Fibroblast of skin of right quadriceps (primary cell): ENCODE measurements at places on chromosomes 3 and 15.
A peak's percentile ranks its signal among the peaks of the same experiment; 100 is the strongest.

DNA sequence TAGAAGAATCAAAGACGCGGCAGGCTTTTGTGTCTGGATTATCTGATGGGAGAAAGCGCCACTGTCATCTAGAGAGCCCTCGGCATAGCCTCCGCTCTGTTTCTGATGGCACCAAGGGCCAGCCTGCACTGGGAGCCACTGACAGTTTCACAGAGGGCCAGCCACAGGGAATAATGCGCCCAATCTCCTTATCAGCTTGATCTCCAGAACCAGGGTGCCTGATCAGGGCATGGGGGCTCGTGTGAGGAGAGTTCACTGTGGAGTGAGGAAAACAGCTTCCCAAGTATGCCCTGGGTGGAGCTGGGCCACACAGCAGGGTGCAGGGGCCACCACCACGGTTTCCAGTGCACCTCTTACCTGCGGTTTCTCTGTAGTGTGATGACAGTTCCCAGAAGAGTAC, 29.8 kb upstream of the CLK3 start:
- DNase-seq, result no peak

- DNase-seq, result no peak
These were observed 147.7 kb upstream of the TSC22D2 start for GRCh38 chr3:150260398-150260710.

GRCh38 chr15:46786590-46787285, 930.6 kb upstream of the SEMA6D start:
- peak; percentile 15 for DNase-seq

DNA sequence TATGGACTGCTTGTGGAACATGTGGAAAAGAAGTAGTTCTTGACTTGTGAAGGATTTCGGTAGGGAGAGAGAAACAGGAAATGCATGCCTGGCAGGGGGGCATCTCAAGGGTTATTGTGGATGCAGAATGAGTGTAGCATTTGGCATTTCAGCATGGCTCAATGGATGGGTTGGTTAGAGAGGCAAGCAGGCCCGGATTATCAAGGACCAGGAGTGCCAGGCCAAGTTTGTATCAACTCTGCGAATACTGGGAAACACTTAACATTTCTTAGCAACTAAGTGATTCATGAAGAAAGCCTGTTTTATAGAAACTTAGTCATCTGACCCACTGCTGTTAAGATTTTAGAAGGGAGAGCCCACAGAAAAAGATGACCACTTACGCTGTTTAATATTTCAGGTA, 33.6 kb downstream of the KIF15 start:
- peak; percentile 3 for DNase-seq

DNA sequence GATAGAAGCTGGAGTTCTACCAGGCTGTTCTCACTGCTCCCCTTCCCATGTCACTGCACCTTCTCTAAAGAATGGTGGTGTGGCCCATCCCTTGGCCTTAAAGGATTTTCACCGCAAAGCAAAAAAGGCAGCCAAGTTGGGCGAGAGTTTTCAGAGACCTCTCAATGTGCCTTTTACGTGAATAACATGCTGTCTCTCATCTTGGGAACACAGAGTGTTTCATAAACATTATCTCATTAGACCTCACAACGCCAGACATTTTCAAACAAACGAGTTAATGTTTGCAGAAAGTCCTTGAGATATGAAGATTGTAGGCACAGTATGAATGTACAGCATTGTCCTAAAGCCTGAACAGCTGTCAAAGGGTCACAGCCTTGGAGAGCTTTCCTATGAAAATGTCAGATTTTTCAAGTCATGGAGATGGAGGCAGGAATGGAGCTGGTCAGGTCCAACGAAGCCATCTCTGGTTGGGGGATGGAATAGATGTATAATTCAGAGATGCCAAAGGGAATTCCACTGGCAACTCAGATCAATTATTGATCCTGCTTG, 21.3 kb downstream of the TM4SF1 start:
- DNase-seq, result no peak

DNA sequence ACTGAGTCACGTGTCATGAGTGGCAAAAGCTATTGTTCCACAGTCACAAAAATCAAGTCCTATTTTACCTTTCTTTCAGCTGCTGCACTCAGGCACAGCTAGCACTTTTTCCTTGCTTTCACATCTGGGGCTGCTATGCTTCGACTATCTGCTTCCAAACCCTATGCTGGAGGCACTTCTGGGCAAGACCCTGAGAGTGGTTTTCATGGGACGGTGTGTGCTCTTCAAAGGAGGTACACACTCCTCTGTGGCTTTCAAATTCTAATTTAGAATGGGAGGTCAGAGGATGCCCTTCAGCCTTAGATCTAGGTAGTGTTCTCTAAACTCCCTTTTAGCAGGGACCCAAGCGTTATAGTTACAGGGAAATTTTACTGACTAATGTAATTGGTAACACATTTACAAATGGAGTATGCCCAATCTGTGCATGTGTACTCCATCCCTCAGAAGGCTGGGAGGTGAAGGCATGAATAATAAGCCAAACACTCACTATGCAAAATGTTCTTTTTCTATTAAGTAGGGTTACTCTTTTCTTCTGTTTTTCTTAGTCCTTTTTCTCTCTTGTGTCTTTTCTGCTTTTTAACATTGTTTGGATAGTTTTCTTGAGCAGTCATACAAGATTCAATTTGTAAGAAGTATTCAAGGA, 188.3 kb downstream of the LSAMP start:
- peak; percentile 70 for DNase-seq

DNA sequence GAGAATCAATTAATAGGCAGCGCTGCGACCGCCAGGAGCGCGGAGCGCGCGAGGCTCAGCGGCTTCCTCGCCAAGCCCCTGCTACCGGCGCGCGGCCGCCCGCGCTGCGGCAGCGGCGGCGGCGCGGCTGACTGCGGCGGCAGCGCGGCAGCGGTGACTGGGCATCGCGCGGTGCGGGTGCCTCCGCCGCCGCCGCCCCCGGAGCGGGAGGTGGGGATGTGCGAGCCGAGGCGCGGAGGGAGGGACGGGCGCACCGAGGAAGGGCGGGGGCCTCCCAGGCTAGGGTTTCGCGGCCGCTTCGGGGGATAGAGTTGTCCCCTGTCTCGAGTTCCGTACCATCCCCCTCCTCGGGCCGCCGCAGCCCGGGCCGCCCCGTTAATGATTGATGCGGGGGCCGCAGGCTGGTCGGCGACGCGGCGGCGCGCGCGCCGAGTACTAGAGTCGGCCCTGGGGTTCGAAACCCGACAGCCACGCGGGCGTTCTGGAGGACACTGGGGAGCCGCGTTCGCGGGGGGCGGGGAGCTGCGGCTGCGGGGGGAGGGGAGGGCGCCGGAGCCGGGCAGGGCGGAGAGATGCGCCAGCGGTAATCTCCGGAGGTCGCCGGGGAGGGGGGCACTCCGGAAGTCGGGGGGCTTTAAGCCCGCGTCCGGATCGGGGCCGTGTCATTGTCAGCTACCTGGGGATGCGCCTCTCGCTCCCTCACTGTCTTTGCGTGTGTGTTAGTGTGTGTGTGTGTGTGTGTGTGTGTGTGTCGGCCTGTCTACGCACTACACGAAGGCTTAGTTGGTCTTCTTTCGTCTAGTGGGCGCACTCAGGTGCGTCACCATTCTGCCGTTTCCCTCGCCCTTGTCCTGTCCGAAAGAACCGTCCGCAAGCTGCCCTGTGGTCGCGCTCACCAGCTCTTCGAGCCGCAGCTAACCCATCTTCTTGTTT, at the start of gene PAQR9:
TSS of gene PAQR9 (minus strand) at position 159 of the 933 bp plus-strand sequence. CDS start 338 bp downstream, outside the sequence.
- DNase-seq, result no peak

- peak; percentile 19 for DNase-seq
These were observed 26.2 kb upstream of the ARL8B start for GRCh38 chr3:5095886-5096285.

DNA sequence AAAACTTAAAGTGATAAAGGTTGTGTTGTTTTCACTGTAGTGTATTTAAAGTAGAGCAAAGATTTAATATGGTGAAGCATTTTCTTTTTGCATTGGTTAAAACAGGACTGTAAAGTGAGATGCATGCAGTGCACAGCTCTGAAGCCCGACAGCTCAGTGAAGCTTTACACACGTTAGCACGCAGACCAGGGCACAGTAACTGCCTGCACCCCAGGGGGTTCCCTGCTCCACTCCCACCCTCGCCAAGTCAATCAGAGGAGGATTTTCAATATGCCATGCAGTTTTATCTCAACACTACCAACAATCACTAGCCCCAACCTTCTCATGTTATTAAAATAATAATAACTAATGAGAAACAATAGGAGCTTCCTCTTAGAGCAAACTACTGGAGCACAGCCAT, 28.1 kb upstream of the BCL2L10 start:
- no peak for DNase-seq

- DNase-seq, result no peak
These were observed 11.7 kb downstream of the ONECUT1 start for GRCh38 chr15:52778457-52778856.

DNA sequence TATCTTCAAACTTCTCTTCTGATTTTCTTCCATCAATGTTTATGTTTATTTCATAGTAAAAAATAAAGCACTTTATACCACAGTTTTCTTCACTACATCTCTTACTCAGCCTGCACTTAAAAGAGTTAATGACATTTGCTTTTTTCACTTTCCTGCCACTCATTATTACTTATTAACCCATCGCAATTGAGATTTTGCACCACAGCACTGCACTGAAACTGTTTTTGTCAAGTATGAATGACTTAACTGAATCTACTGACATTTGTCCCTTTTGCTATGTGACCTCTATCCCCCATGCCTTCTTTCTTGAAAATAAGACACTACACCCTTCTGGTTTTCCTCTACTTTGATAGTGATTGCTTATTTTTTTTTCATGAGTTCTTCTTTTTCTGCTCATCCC, 739.7 kb upstream of the DPPA4 start:
- DNase-seq, result no peak

DNA sequence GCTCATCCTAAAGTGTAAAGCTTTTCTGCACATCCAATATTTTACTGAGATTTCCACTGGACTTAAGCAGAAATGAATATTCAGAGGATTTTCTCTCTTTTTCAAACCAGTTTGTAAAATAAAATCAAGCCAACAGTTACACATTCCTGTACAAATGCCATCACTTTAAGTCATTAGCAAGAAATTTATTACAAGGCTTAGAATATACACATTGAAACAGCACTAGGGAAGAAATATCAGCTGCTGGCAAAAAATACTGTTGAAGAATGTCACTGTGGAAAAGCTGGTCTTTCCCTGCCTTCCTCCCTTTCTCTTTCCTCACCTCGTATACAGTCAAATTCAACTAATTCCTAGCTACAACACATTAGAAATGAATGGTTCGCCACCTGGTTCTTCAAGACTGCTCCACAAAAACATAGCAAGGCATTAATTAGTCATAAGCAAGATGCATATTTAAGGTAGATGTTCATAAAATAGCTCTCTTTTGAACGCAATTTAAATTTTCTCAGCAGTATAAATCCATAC, 21.3 kb downstream of the PLOD2 start:
- DNase-seq, result peak; percentile 28

GRCh38 chr3:129525341-129525968, 3.0 kb upstream of the RHO start:
- DNase-seq, result peak; percentile 44

DNA sequence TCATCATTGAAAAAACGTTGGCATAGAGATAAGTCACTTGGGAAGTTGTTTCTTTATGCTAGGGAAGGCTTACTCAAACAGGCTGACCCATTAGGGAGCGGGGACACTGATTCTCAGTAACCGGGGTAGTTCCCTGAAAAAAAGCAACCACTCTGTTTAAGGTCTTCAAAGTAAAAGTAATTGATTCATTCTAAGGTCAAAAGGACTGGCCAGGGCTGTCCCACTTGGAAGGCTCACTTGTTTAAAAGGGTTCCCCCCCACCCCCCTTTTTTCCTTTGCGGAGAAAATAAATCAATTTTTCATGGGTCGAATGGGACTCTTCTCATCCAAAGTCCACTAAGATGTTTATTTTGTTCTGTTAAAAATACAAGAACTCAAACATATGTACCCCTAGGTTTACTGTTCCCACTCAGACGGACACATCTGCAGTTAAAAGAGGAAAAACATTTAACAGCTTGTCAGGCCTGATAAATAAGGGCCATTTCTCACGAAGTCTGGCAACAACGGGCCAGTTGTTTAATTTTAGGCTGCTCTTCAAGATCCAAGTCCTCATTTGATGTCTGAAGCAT, 53.0 kb downstream of the ARHGEF3 start:
- DNase-seq, result no peak

- no peak for DNase-seq
These were observed 236.3 kb downstream of the CNTN4 start for GRCh38 chr3:2334921-2335320.

DNA sequence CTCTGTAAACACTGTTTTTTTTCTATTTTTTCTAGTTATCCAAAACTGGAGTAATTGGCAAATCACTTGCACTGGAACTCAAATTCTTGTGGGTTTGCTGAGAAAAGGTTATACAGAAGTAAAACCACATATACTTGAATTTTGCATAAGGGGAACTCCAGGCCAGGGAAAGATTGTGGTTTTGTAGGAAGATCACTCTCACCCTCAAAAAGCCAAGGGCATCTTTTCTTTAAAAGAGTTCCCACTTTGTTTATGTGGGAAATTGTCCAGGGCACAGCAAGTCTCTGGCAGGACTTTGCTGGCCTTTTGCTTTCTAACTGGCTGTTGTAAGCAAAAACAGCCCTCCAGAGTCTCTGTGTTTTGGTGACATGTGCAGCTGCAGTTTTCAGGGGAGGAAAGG, 340.3 kb upstream of the RBMS3 start:
- DNase-seq, result peak; percentile 82

GRCh38 chr15:97129674-97130073, 799.2 kb downstream of the NR2F2 start:
- no peak for DNase-seq

DNA sequence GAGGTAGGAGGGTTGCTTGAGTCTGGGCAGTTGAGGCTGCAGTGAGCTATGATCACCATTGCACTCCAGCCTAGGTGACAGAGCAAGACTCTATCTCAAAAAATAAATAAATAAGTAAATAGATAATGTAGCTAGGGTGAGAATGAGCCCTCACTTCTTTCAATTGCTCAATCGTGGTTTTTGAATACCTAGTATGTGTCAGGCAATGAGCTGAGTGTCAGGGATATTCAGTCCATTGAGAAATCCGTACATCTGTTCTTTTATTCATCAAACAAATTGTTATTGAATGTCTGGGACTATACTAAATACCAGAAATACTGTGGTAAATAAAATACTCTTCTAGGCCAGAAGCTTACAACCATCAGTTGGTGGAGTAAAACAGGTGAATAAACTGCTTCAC, 6.2 kb upstream of the ZNF148 start:
- DNase-seq, result peak; percentile 60

- peak; percentile 66 for DNase-seq
These were observed 37.9 kb downstream of the UBR1 start for GRCh38 chr15:43067717-43068461.

DNA sequence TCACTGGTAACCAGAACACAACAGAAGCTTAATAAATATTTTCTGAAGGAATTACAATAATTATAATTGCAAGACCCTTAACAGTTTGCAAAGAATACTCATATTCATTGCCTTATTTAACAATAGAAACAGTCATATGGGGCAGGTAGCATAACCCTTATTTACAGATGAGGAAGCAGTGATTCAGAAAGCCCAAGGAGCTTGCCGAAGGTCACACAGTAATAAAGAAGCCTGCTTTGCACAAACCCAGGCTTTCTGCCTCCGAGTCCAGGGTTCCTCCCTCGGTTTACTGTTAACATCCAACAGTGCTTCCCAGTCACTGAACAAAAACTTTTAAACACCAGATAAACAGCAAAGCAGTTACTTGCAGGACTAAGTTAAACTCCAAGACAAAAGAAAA, 35.3 kb downstream of the SRGAP3 start:
- no peak for DNase-seq
